Spinal cord (tissue), 10 donors: ENCODE measurements at places on chromosomes 11 and 22. TPM values are rescaled to one million over a fixed set of nuclear protein-coding genes. Genes with fewer than 3 reads are reported as not detected.

DNA sequence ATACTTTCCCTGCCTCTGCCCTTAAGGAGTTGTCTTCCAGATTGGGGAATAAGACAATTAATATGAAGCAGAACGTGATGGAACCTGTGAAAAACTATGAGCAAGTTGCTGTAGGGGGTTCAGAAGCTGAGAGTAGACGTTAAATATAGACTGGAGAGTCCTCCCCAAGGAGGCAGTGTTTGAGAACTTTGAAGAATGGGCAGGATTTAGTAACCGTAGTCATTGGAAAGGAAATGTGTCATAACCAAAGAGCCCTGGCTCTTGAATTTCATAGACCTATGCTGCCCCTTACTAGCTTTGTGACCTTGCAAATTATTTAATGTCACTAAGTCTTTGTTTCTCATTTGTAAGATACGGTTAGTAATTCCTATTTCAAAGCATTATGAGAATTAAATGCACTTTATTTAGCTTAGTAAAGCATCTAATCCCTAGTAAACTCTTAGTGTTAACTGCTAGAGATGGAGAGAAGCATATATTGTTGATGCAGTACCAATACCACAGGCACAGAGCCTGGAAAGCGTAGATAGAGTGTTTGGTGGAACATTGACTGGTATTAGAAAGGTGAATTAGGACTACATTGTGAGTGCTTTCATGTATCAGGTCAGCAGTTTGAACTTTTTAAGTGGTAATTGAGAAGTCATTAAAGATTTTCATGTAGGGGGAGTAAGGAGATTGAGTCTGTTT lies 54.1 kb downstream of the MCAM start:
- no peak for DNase-seq
- H3K27ac ChIP-seq: peak overlapping the region; percentile 18
- peaks cover 3% of the 10 kb centered on the region for H3K4me1 ChIP-seq
- H3K4me3 ChIP-seq: no peak overlapping the region
- no peaks in the 10 kb centered on the region for H3K36me3 ChIP-seq

DNA sequence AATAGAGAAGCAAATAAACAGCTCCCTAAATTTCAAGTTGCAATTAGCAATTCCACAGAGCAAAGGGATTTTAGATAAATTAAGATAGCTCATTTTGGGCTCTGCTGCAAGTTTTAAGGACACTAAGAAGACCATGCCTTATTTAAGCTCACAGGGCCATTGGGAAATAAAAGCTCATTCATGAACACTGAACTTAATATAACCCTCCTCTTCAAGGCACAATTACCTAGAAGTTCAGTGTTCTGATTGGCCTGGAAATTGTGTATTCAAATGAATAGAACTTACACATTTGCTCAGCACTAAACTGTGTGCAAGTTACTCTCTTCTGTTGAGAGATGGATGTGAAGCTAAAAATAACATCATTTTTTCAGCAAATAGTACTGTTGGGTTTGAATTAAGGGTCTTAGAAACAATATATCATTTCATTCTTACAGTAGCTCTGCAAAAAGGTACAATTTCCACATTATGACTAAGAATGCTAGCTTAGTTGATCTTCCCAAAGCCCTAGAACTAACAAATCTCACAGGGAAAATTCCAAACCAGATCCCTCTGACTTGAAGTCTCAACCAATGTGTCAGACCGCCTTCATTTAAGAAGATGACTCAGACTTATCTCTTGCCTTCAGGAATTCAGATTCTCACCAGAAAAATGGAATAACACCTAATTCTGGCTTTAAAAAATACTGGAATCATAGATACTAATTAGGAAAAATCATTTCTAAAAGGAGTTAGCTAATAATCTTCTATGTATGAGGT lies 87.4 kb upstream of the LRRC55 start:
- H3K4me1 ChIP-seq: no peaks in the 10 kb centered on the region
- no peaks in the 10 kb centered on the region for H3K36me3 ChIP-seq
- DNase-seq: no peak
- no peak overlapping the region for H3K4me3 ChIP-seq

DNA sequence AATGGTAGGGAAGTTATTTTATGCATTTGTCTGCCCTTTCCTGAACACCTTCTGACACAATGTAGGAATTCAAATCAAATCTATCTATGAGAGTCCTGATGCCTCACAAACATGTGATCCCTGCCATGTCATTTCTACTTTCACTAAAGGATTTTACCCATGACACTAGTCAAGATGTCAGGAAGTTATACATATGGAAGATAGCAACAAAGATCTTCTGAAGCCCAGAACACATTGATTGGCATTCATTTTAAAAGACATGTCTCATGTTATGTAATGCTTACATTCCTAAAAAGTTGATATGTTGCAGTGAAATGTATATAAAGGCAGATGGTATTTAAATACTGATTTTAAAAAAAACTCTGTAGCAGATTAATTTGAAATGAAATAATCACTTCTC lies 61.5 kb downstream of the FAM76B start:
- no peaks in the 10 kb centered on the region for H3K27me3 ChIP-seq
- H3K36me3 ChIP-seq: no peaks in the 10 kb centered on the region
- H3K4me3 ChIP-seq: no peak overlapping the region
- H3K4me1 ChIP-seq: no peaks in the 10 kb centered on the region
- no peak for DNase-seq

- no peaks in the 10 kb centered on the region for H3K27me3 ChIP-seq
- H3K4me3 ChIP-seq: no peak overlapping the region
- DNase-seq: no peak
- H3K27ac ChIP-seq: no peak overlapping the region
- no peaks in the 10 kb centered on the region for H3K4me1 ChIP-seq
- no peaks in the 10 kb centered on the region for H3K36me3 ChIP-seq
Observed at GRCh38 chr11:5088556-5088955, 19.2 kb downstream of the OR52E1 start.

DNA sequence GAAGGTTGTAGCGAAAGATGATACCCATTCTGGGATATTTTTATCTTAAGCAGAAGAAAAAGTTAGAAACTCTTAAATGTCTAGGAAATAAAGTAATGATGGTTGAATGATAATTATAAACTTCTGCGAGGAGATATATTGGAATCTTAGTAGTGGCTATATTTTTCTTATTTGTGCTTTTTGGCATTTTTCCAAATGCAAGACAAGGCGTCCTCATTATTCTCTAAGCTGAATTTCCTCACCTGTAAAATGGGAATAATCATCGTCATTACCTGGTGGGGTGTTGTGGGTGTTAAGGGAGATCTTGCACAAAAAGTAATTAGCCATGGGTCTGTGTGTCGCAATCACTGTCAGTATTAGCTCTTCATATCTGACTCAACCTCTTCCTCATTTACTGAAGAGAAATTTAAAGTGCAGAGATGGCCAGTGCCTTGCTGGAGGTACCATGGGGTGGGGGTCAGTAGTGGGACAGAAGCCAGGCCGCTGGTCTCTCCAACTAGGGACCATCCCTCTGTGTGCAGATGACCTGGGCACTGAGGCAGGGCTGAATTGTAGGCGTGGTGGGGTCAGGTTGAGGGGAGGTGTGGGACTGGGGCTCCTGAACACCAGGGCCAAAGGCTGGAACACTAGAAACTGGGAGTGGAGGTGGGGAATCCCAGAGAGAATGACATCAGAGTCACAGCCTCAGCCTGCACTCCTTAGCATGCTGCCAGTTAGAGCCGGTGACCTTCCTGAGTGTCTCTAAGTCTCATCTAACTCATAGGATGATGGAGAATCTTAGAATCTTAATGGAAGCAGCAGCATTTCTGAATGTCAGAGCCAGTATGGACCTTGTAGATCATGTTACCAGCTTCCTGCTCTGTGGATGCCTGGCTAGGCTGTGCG lies 4.1 kb downstream of the PITPNM1 start:
- no peak for DNase-seq
- peaks cover 67% of the 10 kb centered on the region for H3K36me3 ChIP-seq
- no peaks in the 10 kb centered on the region for H3K27me3 ChIP-seq
- peaks cover 43% of the 10 kb centered on the region for H3K4me1 ChIP-seq
- H3K4me3 ChIP-seq: no peak overlapping the region

CADM1 gene
- 180 TPM for total RNA-seq

ST3GAL4 gene
- total RNA-seq: 48.2 TPM

RAB30 gene
- 44.4 TPM for total RNA-seq
